ENCODE measurements at places on chromosomes 11 and 22. TPM values are rescaled to one million over a fixed set of nuclear protein-coding genes. Genes with fewer than 3 reads are reported as not detected.

DNA sequence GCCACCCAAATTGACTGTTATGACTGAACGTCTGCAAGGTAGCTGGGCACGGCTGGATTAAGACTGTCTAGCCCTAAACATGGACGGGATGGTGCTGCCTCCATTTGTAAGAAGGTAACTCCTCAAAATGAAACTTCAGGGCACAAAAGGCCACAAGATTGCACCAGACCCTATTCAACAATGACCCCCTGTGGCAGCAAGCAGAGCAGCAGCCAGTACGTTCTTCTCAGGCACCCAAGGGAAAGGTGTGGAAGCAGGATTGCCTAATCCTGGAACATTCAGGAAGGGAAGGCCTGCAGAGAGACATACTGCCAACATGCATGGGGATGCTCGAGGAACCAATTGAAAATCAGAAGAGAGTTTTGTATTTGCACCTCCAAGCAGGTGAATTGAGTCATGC is 4.5 kb upstream of the TBX10 start:
- no peak for DNase-seq

DNA sequence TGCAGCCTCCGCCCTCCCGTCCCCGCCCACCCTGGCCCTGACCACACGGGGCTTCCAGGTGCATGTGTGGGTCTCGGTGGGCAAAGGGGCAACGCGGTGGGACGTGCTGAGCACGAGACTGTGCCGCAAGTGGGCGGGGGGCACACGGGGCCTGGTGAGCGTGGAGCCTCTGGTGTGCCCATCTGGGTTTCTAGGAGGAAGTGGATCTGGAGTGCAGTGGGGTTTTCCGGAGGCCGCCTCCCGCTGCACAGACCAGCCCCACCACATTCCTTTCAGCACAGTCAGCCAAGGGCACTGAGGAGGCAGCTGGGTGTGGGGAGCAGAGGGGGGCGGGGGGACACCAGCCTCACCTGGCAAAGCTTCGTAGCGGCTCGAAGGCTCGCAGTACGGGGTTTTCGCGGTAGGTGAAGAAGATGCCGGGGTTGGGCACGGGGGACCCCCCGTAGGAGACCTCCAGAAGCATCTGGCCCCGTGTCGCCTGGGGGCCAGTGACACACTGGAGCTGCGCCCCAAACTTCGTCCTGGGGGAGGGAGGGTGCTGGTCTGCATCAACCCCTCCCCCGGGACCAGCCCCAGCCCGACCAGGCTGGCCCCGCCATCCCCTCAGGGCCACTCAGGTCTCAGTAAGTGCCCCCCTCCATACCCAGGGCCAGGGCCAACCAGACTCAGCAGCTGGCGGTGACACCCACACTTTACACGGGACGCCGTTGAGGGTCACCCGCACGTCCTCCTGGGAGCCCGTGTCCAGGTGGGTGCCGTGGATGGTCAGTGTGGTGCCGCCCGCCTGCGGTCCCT is 12.4 kb upstream of the MAPK11 start:
- DNase-seq = peak; percentile 77

DNA sequence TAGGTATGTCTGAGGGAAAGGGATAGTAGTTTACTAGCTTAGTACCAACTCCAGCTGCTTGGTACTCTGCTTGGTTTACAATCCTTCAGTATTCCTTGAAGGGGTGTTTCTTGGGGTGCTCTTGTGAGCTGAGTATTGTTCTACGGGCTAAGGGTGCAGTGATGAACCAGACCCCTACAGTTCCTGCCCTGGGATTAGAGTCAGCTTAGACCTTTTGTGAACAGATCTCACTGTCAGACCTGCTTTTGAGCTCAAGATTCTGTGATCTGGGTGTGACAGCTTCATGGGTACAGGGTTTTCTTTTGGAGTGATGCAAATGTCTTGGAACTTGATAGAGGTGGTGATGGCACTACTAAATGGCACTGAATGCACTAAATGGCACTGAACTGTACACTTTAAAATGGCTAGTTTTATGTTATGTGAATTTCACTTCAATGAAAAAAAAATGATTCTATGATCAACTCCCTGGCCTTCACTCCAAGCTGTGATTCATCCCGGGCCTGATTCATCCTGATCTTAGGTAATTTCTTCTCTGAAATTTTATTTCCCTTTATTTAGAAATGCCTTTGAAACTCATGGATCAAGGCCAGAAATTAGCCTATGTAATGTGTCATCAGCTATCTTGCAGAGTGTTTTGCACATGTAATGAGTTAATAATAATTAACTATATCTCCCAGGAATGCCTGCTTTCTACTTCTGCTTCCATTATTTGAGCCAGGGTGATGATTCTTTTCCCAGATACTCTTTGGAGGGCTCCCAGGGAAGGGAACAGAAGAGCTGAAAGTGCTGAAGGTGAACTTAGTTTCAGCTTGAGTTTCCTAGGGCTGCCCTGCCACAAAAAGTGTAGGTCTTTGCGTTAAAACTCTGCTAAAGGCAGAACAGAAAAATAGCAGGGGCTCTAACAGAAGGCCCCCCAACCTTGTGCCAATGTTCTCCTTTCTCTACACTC is 87.9 kb downstream of the NCAM1 start:
- DNase-seq = no peak

- no peak for DNase-seq
Measured at GRCh38 chr11:69294571-69295078, 670 bp downstream of the MYEOV start.

DNA sequence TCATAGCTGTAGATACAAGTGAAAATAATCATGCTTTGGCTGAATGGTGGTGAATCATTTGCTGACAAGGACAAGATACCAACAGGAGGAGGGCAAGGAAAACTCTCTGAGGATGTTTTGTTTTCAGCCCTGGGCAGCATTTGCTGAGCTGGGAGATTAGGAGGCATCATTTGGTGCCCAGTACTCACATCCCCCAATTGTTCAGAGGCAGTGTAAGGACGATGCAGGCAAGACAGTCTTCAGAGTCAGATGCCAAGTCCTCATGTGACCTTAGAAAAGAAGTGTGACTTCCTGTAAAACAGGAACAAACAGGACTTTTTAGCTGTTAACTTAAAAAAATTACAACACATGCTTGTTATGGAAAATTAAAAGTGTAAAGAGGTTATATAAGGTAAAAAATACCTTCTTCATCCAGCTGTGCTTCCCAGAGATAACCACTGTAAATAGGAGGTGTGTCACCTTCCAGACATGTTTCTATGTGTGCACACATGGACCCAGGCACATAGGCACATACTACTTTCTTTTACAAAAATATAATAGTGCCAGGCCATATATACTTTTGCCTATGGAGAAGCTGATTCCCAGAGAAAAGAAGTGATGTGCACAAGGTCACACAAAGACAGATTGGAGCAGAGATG is 18.0 kb downstream of the CNTF start:
- no peak for DNase-seq

DNA sequence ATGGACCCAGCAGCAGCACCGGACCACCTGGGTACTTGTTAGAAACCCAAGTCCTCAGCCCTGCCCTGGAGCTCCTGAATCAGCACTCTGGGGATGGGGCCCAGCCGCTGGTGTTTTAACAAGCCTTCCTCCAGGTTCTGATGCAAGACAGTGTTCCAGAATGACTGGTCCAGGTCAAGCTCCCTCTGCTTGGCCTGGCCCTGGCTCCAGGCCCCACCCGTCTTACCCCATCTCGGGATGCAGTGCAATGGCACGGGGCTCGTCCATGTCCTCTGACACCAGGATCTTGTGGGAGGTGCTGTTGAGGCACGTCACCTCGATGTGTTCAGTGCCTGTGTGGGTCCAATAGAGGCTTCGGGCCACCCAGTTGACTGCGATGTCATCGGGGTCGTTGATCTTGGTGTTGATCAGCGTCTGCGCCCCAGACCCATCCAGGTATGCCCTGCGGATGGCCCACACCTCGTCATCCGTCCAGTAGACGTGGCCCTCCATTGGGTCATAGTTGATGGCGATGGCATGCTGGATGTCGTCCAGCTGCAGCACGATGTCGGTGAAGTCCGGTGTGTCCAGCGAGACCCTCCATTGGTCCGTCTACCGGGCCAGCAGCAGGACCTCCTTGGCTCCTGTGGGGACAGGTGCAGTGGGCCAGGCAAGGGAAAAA is 140.3 kb downstream of the CRYBB2 start:
- DNase-seq = no peak

DNA sequence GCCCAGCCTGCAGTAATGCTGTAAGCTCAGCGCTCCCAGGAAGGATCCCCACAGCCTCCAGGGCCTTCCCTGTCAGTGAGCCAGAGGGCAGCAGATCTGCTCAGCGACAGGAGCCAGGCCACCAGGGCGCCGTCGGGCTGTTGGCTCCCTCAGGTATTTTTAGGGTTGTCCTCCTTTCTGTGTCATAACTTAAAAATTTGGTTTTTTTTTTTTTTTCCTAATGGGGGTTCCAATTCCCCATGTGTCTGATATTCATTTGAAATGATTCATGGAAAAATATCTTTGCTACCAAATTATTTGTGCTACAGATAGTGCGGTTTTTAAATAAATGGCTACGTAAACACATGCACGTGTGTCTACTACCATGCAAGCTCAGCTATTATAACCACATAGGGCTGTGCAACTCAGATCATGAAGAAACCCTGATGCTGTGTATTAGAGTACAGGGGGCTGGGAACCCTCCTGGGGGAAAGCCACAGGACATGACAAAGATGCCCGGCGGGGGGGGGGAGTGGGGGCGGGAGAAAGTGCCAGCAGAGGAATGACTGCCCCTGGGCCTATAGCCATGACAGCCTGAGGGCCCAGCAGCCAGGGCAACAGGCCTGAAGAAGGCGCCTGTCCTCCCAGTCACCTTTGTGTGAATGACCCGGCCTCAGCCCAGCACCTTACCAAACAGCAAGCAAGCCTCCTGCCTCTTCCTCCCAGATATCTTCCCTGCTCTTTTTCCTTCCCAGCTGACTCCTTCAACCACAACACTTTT is 89.3 kb downstream of the NAT10 start:
- DNase-seq = peak; percentile 50

DNA sequence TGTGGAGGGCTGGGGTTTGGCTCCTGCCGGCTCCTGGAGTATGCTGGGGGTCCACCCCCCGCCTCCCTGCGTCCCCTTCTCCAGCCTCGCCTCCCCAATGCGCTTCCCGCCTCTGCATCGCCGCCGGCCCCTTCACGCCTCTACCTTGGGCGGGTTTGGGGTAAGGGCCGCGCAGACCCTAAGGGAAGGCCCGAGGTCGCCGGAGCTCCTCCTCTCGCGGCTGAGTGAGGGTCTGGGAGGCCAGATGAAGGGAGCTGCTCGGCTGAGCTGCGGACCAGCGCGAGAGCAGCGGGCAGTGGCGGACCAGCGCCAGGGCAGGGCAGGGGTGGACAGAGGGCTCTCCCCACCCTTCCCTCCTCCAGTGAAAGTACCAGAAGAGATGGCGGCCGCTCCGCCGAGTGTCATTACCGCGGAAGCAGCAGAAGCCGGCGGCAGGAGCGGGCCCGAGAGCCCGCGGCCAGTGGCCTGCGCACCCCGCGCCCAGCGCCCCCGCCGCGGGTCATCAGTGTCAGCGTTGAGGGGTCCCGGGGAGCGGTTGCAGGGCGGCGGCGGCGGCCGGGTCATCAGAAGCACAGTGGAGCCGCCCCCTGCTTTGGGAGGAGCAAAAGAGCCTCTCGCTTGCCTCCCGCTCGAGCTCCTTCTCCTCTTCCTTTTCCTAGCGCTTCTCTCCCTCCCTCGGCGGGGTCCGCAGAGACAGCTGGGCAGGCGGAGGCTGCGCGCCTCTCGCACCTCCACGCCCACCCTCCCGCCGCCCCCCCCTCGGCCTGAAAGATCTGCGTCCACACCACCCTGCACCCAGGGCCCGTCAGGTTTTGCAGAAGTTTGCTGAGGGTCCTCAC is 255.6 kb upstream of the CADM1 start:
- no peak for DNase-seq

DNA sequence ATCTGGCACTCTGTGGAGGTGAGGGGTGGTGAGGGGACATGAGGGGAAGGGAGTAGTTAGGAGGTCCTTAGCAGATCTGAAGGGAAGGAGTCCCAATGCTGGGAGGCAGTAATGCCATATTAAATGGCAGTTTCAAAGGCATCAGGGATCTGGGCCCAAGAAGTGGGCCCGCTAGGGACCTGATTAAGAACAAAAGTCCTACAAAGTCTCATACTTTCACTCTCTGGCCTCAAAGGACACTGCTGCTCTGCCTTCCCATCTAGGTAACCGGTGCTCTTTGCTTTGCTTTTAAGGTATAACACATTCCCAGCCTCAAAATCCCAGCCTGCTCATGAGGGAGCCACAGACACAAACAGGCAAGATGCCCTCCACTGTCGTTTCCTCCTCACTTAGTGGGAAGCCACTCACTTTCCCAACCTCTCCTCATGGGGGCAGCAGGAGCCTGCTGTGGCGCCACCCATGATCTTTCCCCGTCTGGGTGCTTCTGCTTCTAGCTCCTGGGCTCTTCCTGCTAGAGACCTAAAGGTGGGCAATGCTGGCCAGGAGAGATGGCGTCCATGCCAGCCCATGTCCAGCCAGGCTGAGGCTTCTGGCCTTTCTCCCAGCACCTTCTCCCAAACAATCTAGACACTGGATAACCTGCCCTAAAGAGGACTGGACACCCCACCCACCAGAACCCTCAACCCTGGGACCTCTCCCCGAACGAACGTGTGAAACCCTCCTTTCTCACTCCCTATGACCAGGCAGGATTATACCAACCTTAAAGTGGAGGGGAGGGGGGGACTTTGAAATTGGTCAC is 68.3 kb downstream of the PLEKHA7 start:
- DNase-seq = peak; percentile 34

GRCh38 chr11:128928400-128928799 is 14.3 kb downstream of the TP53AIP1 start:
- DNase-seq = peak; percentile 24

DNA sequence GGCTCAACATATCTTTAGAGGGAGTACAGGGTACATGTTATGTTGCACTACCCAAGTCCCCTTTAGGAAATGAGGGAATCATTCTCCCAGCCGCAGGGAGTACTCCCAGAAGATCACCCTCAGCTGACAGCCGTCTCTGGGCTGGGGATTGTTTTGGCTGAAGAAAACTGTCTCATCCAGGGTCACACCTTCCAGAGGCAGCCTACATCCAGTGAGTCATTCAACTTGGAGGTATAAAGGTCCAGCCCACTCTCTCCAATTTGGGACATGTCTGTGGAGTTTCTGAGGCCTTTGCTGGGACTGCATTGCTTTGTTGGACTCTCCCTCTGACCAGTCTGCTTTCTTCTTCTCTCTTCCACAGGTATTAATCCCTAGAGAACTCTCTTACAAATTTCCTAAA is 42.1 kb downstream of the RASSF10 start:
- no peak for DNase-seq

- DNase-seq = peak; percentile 10
Measured at GRCh38 chr11:109696191-109696897, 274.4 kb downstream of the C11orf87 start.

GRCh38 chr11:122521626-122522025 is 133.9 kb upstream of the UBASH3B start:
- no peak for DNase-seq

GRCh38 chr22:37571258-37571991 is 8.5 kb downstream of the LGALS2 start:
- peak; percentile 26 for DNase-seq

GRCh38 chr22:22171357-22172218 is 73.0 kb upstream of the VPREB1 start:
- DNase-seq = no peak

GRCh38 chr11:82718307-82718706 is 15.4 kb downstream of the FAM181B start:
- peak; percentile 49 for DNase-seq

- DNase-seq = no peak
Measured at GRCh38 chr11:124942466-124943253, 6.8 kb upstream of the HEPACAM start.

- DNase-seq = no peak
Measured at GRCh38 chr11:124987096-124987495, 33.1 kb downstream of the CCDC15 start.

The ACTN3 gene
- polyA plus RNA-seq = 0.06 TPM

The SDHD gene
- 166 TPM for polyA plus RNA-seq

The ARHGEF17 gene
- 97.7 TPM for polyA plus RNA-seq

The NDUFS8 gene
- 131 TPM for polyA plus RNA-seq

The INS gene
- polyA plus RNA-seq = not detected

The OR6A2 gene
- not detected for polyA plus RNA-seq

The HEPHL1 gene
- 0.02 TPM for polyA plus RNA-seq

Measured in IMR-90 (cell line).